Aorta (tissue), 5 donors: ENCODE measurements at places on chromosomes 12 and 14.

DNA sequence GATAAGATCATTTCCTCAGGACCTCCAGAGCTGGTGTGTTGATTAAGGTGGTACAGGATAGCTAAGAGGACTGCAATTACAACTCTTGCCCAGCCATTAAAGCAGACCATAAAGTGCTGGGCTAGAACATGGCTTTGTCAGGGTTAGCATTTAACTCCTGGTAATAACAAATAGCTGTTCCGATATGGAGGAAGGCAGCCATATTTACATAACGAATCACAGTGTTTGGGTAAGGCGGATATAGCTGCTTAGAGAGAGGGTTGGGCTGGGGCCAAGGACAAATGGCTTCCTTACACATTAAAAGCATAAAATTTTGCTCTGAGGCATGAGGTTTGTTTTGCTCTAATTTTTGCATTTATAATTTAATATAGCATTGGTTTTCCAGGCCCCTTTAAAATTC, 297.7 kb upstream of the DDHD1 start:
- no peak for DNase-seq

DNA sequence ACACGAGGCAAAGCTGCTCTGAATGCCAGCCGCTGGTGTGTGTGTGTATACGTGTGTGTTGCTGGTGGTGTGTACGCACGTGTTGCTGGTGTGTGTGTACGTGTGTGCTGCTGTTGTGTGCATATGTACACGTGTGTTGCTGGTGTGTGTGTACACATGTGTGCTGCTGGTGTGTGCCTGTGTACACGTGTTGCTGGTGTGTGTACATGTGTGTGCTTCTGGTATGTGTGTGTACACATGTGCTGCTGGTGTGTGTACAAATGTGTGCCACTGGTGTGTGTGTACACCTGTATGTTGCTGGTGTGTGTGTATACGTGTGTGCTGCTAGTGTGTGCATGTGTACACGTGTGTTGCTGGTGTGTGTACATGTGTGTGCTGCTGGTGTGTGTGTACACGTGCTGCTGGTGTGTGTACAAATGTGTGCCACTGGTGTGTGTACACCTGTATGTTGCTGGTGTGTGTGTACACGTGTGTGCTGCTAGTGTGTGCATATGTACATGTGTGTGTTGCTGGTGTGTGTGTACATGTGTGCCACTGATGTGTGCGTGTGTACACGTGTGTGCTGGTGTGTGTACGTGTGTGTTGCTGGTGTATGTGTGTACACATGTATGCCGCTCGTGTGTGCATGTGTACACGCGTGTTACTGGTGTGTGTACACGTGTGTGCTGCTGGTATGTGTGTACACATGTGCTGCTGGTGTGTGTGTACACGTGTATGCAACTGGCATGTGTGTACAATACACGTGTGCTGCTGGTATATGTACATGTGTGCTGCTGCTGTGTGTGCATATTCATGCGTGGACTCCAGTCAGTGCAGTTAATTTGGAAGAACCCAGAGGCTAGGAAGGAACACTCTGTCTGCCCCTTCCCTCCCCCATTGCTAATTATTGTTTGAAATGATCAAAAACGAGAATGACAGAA, 47.2 kb downstream of the CACNA2D4 start:
- no peak for DNase-seq

- DNase-seq = peak; percentile 66
Measured at GRCh38 chr12:27333403-27334009, 870 bp downstream of the BMAL2 start.

DNA sequence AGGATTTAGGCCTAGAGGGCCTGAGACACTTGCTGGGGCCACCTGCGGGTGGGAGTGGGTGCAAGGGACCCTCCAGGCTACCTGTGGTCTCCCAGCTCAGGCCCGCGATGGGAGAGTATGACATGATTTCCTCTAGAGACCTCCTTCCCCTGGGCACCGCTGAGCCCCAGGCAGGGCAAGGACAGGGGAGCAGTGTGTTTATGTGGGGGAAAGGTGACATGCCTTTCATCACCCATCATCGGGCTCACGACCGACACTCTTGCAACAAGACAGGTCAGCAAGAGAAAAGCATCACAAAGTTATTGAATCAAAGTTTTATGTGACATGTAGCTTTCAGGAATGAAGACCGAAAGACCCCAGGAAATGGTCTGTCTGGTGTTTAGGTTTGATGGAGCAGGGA, 19.9 kb downstream of the SH2B3 start:
- no peak for DNase-seq

DNA sequence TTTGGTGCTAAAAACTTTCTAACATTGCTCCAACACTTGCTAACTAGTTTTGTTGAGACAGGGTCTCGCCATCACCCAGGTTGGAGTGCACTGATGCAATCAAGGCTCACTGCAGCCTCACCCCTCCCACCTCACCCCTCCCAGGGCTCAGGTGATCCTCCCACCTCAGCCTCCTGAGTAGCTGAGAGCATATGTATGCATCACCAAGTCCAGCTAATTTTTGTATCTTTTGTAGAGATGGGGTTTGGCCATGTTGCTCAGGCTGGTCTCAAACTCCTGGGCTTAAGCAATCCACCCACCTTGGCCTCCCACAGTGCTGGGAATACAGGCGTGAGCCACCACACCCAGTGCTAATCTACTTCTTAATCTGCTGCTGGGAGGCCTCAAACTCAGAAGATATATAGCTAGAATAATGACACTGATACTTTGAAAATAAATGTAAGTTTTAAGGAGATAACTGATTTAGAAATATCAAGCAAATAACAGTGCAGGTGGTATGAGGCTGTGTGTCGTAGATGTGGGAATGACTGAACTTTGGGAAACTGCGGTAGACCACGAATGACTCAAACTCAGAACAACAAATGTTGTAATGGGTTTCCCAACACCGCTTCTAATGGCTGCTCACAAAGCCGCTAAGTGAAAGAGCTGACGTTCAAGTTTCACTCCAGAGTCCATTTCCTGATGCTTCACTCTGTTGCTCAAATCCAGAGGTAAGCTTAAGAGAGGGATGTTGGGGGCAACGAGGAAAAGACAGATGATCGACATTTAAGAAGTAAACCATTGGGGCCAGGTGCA, 10.0 kb downstream of the TMCC3 start:
- no peak for DNase-seq

- no peak for DNase-seq
Measured at GRCh38 chr14:67387195-67387594, 24.8 kb downstream of the PLEK2 start.

DNA sequence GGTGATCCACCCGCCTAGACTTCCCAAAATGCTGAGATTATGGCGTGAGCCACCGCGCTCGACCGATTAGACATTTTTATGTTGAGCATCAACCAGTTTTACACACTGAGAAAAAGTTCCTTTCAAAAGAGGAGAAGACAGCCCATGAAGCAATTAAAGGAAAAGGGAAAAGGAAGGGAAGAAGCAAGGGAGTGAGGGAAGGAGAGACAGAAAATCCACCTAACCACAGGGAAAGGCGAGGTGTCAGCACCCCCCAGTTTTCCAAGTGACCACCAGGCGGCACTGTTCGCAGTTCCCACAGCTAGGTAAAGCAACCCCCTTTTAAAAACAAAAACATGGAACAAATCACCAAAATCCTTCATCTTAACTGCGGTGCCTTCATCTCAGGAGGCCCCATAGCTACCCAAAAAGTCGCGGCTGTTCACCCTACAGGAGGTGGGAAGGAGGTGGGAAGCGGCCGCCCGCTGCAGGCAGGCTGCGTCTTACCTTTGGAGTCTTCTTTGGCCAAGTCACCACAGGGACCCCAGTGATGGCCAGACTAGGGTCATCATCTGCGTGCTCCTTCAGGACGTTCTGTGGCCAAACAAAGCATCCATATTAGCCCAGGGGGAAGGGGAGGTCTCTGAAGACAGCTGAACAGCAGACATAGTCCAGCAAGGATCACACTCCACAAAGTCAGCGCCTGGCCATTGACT, 86.6 kb downstream of the KDM2B start:
- DNase-seq = peak; percentile 84

GRCh38 chr12:88934163-88934747, 354.0 kb upstream of the KITLG start:
- no peak for DNase-seq

GRCh38 chr12:92650228-92650822, 52.5 kb upstream of the PLEKHG7 start:
- no peak for DNase-seq

DNA sequence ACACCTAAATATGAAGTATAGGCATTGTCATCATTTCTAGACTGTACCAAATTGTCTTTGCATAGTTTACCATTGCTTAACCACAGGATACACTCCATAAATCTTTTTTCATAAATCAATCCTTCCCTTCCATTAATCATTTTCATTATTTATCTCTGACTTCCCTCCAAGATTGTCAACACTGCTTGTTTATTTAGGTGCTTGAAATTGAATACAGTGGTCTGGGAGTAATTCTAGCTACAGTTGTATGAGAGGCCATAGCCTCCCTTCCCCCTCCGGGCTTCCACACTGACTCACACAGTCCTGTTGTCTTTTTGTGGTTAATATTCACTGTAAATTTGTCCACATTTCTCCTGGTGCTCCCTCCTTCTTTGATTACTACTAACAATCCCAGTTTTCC, 114.2 kb upstream of the ARID2 start:
- no peak for DNase-seq

DNA sequence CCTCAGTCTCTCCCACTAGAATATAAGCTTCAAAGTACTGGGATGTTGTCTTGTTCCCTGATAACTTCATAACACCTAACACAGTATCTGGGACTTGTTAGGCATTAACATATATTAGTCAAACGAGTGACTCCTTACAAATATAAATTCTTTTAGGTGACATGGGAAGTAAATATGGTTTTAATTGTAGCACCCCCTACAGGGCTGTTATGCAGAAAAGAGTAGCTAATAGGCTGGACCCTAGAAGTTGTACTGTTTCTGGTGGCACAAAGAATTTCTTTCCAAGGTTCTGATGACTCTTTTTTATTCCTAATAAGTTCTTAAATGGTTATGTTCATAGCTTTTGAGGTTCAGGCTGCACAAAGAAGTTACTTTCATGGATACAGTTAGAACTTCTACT, 29.8 kb downstream of the GPATCH2L start:
- no peak for DNase-seq

- DNase-seq = no peak
Measured at GRCh38 chr12:54251667-54252284, 28.1 kb downstream of the CBX5 start.

- no peak for DNase-seq
Measured at GRCh38 chr12:105321125-105321524, 9.4 kb upstream of the C12orf75 start.

- no peak for DNase-seq
Measured at GRCh38 chr12:58894040-58894439, 26.3 kb downstream of the LRIG3 start.

DNA sequence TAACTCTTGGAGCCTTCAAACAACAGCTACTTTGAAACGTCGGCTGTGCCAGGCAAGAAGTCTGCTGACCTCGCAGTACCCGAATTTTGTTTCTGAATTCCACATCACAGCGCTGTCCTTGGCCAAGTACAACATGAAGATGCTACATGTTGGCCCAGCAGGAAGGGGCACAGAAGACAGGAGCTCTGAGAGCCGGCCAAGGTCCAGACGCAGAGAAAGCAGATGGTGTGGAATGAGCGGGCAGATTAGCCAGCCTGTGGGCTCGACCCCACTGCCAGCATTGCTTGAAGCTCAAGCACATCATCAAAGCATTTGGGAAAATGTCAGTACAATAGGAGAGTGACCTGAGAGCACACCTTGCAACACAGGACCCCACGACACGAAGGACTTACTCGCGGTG, 64.5 kb downstream of the FZD10 start:
- DNase-seq = no peak

DNA sequence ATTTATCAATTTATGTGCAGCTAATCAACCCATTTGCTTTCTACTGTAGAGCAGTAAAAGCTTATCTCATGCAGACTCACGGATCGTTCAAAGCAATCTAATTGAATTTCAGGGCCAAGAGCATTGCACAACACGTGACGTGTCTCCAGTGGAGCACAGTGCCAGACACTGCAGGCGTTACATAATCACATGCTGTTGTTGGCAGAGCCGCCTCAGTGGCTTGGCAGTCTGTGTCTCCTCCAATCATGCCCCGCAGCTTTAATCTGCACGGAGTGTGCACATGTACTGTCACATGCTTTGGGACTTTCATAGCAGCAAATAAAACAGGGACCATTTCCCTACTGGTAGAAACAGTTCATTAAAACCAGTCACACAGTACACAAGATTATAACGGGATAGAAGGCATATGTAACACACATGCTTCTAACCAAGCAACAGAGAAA, 309.3 kb downstream of the ITPR2 start:
- peak; percentile 90 for DNase-seq

DNA sequence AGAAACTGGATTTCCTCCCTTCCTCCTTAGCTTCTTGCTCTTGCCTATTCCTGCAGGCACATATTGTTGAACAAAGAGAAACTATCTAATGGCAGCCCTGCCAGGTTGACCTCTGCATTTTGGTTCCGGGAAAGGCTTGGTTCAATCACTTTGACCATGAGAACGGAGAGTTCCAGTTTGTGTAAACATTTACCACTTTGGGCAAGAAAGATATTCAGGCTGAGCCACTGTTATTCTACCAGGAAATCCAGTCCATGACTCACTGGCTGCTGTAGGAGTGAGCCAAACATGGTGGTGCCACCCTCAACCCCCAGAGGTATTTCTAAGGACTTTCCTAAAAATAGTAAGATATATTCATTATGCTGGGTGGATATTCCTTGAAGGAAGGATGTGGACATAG, 242.2 kb upstream of the OR4E1 start:
- no peak for DNase-seq

GRCh38 chr12:22473212-22473611, 71.1 kb downstream of the C2CD5 start:
- no peak for DNase-seq

DNA sequence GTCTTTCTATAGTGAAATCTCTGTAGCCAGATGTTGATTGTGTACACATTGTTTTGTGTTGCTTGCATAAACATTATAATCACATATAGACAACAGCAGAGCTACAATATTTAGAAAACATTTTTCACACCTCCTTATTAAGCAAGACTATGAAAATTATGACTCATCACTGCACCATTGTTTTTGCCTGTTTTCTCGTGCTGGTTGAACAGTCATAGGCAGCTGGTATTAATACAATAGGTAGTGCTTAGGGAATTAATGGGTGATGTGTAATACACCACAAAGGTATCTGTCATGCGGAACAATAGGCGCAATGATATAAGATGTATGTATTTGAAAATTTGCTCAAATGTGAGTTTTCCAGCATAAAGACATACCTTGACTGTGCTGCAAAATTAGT, 449.3 kb downstream of the FOXG1 start:
- DNase-seq = no peak

- no peak for DNase-seq
Measured at GRCh38 chr12:12791756-12792369, 6.4 kb downstream of the APOLD1 start.

- DNase-seq = no peak
Measured at GRCh38 chr14:39582028-39582654, 149.9 kb upstream of the FBXO33 start.

GRCh38 chr14:26687301-26687837, 89.5 kb upstream of the NOVA1 start:
- no peak for DNase-seq

DNA sequence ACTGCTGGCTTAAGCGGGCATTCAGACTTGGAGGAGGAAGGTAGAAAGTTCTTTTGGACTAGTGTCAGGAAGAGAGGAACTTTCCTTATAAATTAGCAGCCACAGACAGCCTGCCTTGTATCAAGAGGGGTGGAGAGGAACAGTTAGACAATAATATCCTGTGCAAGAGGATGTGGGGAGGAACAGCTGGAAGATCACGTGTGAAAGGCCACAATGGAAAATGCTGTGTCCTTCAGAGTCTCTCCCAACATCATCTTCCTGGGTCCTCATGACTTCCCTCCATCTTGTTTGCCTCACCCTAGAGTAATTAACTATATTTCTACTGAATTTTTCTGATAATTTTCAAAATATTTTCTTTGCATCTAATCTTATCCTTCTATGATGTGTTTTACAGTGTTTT, 117.4 kb downstream of the MGAT4C start:
- DNase-seq = no peak
